ENCODE measurements at places on chromosomes 11 and 22.

DNA sequence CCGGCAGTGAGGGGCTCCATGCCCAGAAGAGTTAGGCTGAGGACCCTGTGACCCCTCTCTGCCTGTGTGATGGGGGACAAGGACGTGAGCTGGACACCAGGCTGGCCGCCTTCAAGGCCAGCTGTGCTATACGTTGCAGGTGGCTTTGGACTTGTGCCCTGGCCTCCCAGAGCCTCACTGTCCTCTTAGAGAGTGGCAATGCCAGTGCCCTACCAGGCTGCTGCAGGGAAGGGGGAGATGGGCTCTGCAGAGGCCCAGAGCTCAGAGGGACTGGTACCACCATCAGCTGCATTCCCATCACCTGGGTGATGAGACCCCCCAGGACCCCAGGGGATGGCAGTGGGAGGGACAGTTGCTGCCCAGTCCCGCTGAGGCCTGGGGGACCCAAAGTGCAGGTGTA is 90.4 kb upstream of the SHISAL1 start:
- DNase-seq, result peak; percentile 68

DNA sequence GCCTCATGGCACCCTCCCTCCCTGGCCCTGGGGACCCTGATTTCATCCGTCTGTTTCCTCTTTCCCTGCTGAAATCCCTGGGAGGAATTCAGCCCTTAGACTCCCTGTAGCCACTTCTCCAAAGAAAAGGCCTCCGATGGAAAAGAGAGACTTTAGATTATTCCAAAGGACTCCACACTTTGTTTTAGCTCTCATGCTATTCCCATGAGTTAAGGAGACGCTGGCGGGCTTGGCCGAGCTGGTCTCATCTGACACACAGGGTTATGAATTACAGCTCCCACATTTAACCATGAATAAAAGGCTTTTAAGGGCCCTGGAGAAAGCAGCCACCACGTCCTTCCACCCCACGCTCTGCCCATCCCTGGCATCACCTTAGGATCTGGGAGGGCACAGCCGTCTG is 57.0 kb downstream of the ANO1 start:
- no peak for DNase-seq

GRCh38 chr11:12170984-12171383 is 60.6 kb downstream of the MICAL2 start:
- DNase-seq, result peak; percentile 83

- no peak for DNase-seq
Observed at GRCh38 chr22:49087198-49087597, 740.5 kb downstream of the BRD1 start.

- DNase-seq, result no peak
Observed at GRCh38 chr11:128784059-128784804, 82.9 kb downstream of the KCNJ1 start.

- DNase-seq, result no peak
Observed at GRCh38 chr11:111059726-111060125, 185.8 kb upstream of the POU2AF2 start.

GRCh38 chr11:46305295-46305694 is 27.8 kb downstream of the CREB3L1 start:
- DNase-seq, result no peak

DNA sequence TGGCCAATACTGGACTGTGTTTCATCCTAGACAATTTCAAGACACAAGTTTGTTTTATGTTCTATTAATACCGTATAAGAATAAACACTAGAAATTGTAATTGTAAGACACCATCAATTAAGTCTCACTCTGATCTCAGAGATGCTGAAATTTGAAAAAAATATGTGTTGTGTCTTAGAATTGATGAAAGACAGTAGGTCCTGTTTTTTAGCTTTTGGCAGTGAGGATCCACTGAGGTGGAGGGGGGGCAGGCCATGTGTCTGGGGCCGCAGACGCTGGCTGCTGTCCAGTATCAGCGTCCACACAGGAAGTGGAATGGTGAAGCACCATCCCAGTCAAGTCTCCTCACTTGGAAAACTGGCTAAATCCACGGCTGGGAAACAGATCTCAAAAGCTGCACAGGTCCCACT is 22.5 kb upstream of the ALG8 start:
- no peak for DNase-seq

GRCh38 chr11:107018219-107018901 is at the start of gene GUCY1A2:
Gene GUCY1A2 (minus strand): TSS chr11:107018476. CDS start chr11:107018055, 421 bp downstream.
- no peak for DNase-seq

DNA sequence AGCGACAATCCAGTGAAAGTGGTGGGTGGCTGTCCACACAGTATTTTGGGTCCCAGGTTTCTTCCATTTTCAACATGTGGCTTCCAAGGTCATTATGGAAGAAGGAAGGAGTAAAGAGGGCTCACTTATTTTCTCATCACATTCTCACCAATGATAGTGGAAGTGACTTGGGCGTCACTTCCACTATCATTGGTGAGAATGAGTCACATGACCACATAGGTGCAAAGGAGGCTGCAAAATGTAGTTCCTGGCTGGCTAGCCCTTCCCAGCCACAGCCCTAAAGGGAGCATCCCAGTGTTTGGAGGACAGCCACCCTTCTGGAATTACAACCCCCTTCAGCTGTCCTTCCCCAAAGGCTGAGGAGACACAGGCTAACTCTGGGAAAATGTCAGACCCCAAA is 95.6 kb downstream of the TSPAN18 start:
- no peak for DNase-seq

GRCh38 chr11:20075627-20076026 is 84.6 kb downstream of the DBX1 start:
- DNase-seq, result no peak

GRCh38 chr22:44479662-44480061 is 18.4 kb downstream of the RTL6 start:
- no peak for DNase-seq

DNA sequence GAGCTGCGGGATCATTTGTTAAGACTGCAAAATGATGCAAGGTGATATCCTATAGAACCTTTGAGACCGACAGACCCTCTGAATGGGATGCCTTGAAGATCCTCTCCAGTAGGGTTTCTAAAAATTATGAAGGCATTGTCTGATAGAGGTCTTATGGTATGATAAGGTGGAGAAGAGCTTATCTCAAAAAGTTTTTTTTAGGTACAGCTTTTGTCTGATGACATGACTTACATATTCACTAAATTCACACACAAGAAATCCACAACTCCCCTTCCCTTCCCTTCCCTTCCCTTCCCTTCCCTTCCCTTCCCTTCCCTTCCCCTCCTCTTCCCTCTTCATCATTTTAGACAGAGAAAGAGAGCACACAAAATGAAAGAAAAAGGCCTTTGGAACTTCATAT is 118.4 kb upstream of the CTSC start:
- no peak for DNase-seq

DNA sequence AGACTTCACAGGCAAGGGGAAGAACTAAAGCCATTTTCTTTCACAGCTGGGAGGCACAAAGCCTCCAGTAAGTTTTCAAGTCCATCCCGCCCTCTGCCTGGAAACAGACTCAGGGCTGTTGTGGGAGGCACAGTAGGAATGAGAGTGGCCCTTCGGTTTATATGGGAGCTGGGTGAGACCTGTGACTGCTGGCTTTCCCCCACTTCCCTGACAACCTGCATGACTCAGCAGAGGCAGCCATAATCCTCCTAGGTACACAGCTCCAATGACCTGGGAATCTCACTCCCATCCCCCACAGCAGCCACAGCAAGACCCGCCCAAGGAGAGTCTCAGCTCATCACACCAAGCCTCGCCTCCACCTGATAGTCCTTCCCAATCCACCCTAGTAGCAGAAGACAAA is 12.1 kb upstream of the TMEM45B start:
- no peak for DNase-seq

- no peak for DNase-seq
Observed at GRCh38 chr11:66936311-66936711, 21.9 kb downstream of the PC start.

- DNase-seq, result no peak
Observed at GRCh38 chr11:83072350-83073242, 899 bp upstream of the RAB30 start.

DNA sequence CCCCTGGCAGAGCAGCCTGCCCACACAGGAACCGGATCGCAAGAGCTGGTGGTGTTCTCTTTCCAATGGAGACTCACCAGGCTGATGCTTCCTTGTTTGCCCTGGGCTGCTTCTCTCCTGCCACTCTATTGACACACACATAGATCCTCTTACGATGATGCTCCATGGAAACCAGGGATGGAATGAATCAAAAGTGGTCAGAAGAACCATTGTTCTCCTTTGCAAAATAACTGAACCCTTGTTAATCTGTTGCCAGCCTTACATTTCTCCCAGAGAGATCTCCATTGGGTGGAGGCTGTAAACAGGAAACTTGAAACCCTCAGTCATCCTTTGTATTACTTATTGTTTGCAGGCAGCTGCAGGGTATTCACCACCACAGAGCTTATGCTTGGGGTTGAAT is 24.6 kb upstream of the LDLRAD3 start:
- DNase-seq, result no peak

DNA sequence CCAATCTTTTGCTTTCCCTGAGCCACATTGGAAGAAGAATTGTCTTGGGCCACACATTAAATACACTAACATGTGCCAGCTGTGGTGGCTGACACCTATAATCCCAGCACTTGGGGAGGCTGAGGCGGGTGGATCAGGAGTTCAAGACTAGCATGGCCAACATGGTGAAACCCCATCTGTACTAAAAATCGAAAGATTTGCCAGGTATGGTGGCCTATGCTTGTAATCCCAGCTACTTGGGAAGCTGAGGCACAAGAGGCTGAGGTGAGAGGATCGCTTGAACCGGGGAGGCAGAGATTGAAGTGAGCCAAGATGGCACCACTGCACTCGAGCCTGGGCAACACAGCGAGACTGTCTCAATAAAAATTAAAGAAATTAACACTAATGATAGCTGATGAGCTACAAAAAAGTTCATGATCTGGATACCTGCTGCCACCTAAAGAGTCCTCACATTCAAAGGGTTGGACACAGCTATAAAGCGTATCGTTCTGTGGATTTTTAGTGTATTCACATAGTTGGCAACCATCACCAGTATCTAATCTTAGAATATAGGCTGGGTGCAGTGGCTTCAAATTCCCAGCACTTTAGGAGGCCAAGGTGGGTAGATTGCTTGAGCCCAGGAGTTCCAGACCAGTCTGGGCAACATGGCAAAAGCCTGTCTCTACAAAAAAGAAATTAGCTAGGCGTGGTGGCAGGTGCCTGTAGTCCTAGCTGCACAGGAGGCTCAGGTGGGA is 3.4 kb upstream of the LDHC start:
- DNase-seq, result no peak

DNA sequence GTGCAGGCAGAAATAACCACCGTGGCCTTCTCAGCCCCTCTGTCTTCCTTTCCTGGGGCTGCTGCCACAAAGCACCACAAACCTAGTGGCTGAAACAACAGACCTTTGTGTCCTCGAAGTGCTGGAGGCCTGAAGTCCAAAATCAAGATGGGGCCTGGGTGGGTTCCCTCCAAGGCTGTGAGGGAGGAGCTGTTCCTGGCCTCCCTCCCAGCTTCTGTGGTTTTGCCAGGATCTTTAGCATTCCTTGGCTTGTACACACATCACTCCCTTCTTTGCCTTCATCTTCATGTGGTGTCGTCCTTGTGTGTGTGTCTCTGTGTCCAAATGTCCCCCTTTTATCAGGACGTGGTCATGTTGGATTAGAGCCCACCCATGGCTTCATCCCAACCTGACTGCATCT is 29.0 kb upstream of the PARVG start:
- DNase-seq, result no peak

DNA sequence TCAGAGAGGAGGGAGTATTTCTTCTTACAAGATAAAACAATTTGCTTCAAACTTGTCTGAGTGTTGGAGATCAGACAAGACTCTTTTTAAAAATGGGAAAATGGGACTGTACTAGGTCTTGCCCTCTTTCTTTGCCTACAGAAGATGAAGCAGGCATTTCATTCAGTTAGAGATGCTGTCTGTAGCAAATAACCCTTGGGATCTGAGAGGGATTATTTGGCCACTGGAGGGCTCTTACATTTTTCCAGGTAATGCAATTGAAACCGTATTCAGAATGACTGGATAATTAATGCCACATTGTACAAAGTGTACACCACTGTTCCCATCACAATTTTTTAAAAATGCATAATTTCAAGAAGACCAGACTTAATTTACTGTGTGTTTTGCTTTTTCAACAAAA is 258.5 kb upstream of the KIRREL3 start:
- DNase-seq, result no peak

DNA sequence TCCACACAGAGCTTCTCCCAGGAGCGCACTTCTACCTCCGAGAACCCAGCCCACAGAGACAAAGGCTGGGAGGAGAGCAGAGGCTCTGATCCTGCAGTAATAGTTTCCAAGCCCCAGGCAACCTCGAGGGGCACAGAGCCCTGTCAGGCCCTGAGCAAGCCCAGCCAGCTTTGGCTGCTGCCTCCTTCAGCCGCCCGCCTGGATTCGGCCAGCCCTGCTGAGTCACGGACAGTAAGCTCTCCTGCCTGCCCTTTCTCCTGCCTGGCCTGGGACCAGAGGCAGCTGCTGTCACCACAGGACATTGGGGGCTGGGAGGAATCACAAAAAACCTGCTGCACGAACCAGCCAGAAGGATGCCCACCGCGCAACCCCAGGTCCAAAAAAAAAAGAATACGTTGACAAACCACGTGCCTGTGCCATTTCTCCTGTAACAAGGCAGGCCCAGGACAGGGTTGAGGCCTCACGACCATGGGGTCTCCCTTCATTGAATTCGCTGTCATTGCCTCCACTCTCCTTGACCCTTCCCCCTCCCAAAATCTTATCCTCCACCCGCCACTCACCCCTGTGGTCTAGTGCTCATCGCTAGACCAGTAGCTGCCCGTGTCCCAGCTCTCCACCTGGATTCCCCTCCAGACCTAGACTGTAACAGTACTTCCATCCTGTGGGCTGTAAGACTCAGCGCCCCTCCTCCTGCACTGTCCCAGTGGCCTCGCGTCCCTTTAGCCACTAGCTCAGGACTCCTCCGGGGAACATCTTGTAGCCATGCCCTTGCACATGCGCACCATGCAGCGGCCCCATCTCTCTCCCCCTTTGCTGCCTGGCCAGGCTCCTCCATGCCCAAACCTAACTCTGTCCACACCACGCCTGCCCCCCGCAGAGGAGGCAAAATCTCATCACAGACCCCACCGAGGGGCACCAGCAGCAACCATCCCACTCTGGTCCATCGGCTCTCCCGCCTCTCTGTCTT is 7.4 kb upstream of the SLC22A12 start:
- no peak for DNase-seq

GRCh38 chr11:124943254-124943616 is 7.4 kb upstream of the HEPACAM start:
- DNase-seq, result no peak

DNA sequence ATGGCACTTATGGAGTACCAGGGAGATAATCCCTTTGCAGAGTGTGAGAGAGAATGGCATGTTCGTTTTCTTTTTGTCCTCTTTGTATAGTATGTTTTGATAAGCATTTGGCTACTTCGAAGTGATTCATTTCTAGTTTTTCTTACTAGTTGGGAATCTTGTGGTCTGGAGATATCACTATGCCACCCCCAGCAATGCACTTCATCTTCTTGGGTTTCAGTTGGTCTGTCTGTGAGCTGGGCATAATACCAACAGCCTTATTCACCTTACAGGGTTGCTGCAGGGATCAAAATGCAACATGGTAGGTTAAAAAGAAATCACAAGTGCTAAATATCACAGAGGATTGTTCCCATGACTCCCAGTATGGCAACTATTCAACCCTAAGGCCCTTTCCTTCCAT is 387.8 kb upstream of the CADM1 start:
- no peak for DNase-seq
